ENCODE measurements at places on chromosomes 12 and 14.

DNA sequence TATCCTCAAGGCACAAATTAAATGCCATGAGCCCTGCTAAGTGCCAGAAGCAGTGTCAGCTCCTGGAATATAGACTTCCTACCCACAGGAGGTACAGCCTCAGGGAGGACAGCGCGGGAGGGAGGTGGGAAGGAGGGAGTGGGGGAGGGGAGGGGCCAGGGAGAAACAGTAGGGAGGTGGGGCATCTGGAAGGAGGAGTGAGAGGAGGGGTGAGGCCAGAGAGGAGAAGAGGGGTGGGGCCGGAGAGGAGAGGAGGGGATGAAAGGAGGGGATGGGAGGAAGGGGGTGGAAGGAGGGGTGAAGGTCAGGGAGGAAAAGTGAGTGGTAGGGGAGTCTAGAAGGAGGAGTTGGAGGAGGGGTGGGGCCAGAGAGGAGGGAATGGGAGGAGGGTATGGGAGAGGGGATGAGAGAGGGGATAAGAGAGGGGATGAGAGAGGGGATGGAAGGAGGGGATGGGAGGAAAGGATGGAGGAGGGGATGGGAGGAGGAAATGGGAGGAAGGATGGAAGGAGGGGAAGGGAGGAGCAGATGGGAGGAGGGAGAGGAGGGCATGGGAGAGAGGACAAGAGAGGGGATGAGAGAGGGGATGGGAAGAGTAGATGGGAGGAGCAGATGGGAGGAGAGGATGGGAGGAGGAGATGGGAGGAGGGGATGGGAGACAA, 9.2 kb upstream of the CCDC197 start:
- no peak for DNase-seq

DNA sequence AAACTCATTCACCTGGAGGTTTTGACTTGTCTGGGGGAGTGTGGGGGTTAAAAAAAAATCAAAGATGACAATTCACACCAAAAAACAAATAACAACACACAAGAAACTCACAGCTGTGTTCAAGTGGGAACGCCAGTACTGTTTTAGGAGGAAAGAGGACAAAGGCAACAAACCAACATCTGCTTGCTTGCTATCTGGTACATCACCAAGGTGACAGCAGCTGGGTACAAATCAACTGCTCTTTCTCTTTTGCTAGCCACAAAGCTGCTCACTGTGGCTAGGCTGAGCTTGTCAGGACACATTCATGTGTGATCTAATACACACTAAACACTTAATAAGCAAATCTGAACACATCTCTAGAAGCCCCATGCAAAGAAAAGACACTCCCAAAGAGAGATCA, 128.0 kb upstream of the RAP1B start:
- no peak for DNase-seq

DNA sequence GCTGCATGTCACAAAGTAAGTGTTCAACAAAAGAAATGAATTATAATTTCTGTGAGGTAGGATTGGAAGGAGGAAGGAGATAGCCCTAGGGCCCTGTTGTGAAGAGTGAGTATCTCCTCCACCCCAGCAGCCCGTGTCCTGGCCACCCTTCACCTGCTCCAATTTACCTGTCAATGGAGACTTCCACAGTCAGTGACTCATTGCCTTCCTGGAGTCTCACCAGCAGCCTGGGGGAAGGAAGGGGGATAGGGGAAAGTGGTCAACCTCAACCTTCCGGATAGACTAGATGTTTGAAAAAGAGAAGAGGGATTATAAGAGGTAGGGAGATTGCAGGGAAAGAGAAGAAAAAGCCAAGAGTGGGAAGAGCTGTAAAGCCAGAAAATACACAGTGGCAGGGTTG, 9.2 kb downstream of the STAT2 start:
- DNase-seq = no peak

DNA sequence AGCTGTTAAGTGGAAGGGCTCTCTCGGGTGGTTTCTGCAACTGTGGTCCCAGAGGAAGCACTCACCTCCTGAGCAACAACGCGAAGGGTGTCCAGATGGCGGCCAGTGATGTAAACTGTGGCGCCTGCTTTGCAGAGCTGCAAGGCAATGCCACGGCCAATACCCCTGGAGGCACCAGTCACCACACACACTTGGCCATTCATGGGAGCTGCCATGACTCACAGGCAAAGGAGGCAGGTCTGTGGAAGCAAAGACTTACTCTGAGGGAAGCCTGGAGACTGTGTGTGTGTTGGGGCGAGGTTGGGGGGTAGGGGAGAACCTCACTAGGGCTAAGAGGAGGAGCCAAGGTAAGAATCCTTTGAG, 707 bp downstream of the DHRS1 start:
- DNase-seq = no peak

- DNase-seq = no peak
Observed at GRCh38 chr12:76998908-76999556, 66.3 kb downstream of the E2F7 start.

DNA sequence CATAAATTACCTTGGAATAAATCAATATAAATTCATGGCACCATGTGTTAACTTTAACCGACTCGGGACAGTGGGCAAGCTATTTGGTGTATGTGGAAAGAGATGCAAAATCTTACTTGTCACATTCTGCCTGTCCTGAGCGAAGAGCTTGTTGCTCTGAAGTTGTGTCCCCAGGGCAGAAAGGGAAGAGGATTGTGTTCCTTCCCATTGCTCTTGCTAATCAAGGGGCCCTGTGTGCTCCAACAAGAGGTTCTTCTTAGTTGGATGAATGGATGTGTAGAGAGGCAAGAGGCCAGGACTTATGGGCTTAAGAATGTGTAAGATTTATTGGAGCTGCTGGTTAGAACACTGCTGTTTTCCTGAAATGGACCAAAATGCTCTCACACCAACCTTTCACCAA, 36.5 kb upstream of the FRS2 start:
- DNase-seq = no peak

DNA sequence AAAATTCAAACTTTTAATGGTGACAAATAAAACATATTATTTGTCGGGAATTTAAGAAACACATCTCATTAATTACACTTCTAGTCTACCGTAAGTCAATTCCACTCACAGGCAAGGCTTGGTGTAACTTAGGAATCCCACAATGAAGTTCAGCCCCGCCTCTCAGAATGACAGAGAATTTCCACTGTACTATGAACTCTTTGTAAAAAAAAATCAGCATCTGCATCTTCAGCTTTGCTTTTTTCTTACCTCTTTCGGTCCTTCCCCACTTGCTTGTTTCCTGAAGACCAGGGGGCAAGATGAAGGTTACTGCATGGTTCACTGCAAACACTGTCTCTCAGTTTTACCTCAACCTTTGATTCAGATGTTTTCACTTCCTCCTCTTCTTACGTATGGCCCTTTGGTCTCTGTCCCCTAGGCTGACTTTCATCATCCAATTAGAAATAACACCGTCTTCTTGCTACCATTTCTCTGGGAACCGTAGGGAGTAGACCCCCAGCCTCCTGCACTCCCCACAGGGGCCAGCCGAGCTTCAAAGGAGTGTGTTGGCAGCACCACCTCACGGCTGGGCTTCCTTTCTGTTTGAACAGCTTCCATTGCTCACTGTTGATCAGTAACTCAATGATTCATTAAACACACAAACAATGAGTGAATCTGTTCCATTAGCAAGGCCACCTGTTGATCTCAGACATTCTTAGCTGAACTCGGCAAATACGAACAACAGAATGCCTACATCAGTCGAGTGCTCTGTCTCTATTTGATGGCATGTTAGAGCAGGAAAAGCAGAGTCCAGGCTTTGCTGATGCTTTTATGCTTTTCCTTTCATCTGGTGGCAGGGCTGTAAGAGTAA, 343.0 kb downstream of the BMP4 start:
- DNase-seq = peak; percentile 74

DNA sequence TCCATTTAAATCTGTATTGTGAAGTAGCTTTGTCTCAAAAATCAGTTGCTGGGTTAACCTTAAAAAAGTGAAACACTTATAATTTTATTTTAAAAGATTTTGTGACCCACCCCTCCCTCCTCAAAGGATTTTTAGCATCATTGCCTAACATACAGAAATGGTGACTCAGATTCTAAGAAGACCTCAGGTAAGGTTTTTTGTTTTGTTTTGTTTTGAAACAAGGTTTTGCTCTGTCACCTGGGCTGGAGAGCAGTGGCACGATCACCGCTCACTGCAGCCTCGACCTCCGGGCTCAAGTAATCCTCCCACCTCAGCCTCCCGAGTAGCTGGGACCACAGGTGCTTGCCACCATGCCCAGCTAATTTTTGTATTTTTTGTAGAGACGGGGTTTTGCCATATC, 74.2 kb downstream of the GNS start:
- DNase-seq = no peak

GRCh38 chr12:6961278-6961694, 9.2 kb downstream of the PHB2 start:
- no peak for DNase-seq

DNA sequence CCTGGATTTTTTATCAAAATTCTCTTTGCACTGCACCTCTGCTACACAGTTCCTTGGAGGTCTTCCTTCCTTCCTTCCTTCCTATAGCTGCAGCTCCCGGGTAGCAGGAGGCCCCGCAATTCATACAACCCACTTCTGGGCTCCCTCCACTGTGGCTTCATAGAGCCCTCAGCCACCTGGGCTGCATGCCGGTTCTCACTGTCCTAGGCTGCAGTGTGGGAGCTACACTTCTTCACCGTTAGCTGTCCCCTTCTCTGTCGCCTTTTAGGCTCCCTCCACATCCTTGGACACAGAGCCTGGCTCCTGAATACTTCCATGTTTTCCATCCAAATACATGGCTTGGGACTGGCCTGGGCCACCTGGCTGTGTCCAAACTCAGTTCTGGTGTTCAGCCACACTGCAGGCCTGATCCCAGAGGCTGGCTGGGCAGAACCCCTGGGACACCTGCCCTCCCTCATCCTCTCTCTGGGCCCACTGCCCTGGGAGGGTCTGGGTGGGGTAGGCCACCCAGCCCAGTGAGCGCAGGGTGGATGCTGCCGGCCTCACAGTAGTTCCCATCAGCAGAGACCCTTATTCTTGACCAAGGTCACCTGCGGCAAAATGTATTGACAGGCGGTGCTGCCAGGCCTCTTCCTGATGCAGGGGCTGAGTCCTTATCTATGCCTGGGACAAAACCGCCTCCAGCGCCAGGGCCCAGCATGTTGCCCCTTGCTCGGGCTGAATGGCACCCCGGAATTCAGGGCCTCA, 1.7 kb downstream of the SERPINA10 start:
- DNase-seq = no peak

- no peak for DNase-seq
Observed at GRCh38 chr14:75264036-75264435, 14.6 kb upstream of the FOS start.

DNA sequence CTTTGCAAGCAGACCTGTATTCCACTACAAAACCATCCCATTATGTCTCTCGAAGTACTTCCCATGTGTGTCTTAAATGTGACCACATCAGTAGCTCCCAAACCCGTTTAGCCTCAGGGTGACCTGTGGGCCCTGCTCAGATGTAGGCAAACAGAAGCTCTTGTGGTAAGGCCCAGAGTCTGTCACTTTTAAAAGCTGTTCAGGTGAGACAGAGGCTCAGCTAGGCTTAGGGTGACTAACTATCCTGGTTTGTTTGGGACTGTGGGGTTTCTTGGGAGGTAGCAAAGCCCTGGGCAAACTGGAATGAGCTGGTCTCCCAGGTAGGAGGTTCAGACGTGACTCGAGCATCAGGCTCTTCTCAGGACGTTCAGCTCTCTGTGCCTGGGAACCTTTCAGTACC, 64.5 kb upstream of the VASH1 start:
- no peak for DNase-seq

- DNase-seq = peak; percentile 67
Observed at GRCh38 chr12:78204926-78205325, 374.2 kb downstream of the NAV3 start.

GRCh38 chr14:36675581-36675980, 13.9 kb downstream of the PAX9 start:
- DNase-seq = no peak

DNA sequence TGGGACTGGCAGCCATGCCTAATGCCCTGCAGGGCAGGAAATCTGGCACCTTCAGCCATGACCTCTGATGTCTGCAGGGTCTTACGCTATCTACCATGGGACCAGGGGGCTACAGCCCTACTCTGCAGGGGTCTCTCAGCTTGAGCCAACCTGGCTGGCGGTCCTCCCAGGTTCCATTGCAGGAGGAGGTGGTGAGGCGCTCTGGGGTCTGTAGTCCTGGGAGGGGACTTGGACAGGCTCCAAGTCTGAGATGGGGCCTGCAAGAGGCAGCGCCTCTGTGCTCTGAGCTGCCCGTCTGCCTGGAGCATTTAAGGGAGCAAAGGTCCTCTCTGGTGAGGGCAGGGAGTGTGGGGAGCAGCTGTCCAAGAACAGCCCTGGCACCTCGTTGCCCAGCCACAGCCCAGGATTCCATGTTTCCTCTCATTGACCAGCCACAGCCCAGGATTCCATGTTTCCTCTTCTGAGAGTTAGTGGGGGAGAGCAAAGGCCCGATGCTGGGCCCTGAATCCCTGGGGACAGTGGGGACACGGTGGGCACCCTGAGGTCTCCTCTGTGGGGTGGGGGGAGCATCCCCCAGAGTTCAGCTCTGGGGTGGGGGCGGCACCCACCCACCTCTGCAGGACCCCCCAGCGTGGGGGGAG, 655 bp downstream of the PLD4 start:
- DNase-seq = no peak

DNA sequence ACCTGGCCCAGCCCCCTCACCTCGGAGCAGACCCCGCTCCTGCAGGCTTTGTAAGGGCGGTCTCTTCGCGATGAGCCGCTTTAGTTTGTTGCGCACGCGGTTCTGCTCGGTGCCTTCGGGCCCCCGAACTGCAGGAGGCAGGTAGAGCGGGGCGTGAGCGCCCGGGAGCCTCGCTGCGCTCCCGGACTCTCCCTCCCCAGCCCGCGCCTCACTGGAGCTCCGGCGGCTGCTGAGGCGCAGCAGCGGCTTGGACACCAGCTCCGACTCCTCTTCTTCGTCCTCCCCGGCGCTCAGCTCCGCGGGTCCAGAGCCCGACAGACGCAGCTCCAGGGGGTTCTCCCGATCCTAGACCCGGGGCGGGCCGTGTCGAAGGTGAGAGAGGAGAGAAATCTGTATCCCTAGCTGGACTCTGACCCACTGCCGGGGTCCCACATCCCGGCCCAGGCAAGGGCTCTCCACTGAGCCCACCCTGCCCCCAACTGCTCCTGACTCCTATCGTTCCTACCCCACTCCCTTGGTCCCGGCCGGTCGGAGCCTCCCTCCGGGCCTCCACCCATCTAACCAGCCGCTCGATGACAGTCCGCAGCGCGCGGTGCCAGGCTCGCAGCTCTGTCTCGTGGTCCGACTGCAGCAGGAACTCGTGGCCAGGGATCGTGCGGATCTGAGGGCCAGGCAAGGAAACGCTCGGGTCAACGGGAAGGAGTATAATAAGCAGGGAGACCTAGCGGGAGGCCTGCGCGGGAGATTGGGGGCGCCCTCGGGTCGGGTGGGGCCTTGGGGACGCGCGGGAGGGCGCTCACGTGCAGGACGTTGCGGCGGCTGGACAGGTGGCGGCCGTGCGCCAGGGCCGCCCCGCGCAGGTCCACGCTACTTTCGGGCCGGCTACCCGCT, 4.2 kb downstream of the ARHGAP9 start:
- no peak for DNase-seq

DNA sequence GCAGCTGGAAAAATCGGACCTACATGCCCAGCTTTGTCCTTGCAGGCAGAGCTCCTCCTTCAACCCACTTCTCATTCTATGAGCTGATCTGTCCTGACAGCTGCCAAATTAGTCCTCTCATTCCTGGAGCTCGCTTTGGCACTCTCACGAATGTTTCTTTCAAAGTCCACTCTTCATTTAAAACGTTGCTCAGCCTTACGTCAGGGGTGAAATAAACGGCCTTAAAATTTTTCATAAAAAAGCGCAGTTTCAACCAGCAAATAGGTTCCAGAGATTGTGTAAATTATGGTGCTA, 120.9 kb upstream of the HIF1A start:
- no peak for DNase-seq

Data from astrocyte of the cerebellum (primary cell).